ENCODE measurements at places on chromosomes 5 and 9. TPM values are rescaled to one million over a fixed set of nuclear protein-coding genes. Genes with fewer than 3 reads are reported as not detected.
A peak's percentile ranks its signal among the peaks of the same experiment; 100 is the strongest.

The NME5 gene
- not detected for total RNA-seq

The TOR1B gene
- total RNA-seq = 18.9 TPM

The SOHLH1 gene
- not detected for total RNA-seq

DNA sequence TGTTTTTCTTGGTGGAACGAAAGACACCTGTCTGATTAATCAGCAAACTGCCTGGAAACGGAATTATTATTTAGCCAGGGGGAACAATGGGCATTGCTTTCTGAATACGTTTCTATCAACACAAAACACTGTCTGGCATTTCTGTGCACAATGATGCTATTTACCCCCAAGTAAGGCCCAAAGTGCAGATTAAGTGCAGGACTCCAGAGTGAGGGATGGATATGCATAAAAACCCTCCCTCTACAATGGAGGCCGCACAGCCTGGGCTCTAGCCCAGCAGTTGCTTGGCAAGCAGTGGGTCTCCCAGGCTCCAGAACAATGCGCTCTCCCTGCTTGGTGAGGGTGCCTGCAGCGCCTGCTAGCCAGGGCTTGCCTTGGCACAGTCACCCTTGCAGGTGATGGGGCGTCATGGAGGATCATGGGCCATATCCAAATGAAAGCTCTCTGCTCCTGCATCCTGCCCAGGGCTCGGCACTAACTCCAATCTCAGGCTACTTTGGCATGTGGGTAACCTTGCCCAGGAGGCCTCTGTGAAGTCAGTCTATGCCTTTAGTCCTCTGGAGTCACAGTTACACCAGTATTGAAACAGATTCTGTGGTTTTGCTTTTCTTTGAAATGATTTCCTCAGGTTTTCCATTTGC is 11.5 kb upstream of the SPATA24 start:
- no peak overlapping the region for H3K27ac ChIP-seq
- no peak for DNase-seq
- no peaks in the 10 kb centered on the region for H3K4me1 ChIP-seq
- no peaks in the 10 kb centered on the region for H3K27me3 ChIP-seq
- H3K4me3 ChIP-seq = no peak overlapping the region

DNA sequence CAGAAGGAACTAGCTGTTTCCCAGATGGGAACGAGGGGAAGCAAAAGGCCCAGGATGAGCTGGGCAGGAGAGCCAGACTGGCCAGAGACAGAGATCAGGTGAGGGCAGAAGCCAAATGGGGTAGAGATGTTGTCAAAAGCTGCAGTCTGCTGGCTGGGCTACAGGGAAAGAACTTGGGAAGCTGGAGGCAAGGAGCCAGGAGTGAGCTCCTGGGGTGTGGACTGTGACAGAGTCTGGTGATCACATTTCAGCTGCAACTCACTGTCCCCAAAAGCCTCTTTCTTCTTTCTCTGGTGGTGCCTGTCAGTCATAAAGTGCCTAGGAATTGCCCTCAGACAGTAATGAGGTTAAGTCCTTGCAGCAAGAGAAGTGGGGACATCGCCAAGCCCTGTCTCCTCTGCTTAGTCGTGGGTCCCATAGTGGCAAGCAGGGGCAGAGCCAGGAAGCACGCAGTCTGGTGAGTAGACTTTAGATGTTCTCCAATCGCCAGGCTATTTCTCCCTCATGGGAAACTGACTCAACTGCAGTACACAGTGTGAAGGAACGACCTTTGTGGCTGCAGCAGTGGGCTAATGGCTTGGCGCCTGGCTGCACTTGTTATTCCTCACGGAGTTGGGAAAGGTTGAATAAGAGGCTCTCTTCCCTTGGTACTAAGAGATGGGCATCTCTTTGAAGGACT is 2.5 kb upstream of the FSD1L start:
- no peak overlapping the region for H3K27ac ChIP-seq
- H3K36me3 ChIP-seq = no peaks in the 10 kb centered on the region
- H3K4me1 ChIP-seq = peaks cover 9% of the 10 kb centered on the region
- H3K4me3 ChIP-seq = no peak overlapping the region
- H3K27me3 ChIP-seq = no peaks in the 10 kb centered on the region

The SLC34A3 gene
- not detected for total RNA-seq

- H3K4me3 ChIP-seq = no peak overlapping the region
- DNase-seq = no peak
- no peaks in the 10 kb centered on the region for H3K27me3 ChIP-seq
- no peak overlapping the region for H3K27ac ChIP-seq
These were observed 8.8 kb upstream of the ASB6 start for GRCh38 chr9:129650680-129651235.

DNA sequence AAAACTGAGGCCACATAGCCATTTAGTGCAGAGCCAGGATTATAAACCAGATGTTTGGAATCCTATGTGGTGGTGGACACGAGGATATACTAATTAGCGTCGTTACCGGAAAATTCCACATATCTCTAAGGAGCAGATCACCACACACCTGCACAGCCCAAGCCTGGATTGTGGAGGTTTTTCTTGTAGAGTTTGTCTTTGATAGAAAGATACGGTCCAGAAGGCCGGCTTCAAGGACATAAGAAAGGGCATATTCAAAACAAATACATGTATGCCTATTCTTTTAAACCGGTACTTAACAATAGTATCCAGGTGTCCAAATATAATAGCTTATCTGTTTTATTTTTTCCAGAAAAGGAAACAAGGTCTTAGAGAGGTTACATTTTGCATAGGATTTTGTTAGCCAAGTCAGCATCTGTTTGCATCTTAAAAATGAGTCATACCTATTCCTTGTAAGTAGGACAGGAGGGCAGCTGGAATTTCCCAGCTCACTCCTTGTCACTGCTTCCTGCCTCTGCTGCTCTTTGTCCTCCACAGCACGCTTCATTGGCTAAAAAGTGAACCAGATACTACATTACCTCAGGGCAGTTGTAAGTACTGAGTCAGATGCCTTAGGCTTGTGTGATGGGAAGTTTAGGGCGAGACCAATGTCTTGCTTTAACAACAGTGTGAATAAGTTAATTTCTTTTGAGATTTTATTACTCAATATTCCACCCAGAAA is 3.6 kb downstream of the TMC1 start:
- no peaks in the 10 kb centered on the region for H3K27me3 ChIP-seq
- peaks cover 6% of the 10 kb centered on the region for H3K4me1 ChIP-seq
- no peaks in the 10 kb centered on the region for H3K36me3 ChIP-seq
- DNase-seq = peak; percentile 1

DNA sequence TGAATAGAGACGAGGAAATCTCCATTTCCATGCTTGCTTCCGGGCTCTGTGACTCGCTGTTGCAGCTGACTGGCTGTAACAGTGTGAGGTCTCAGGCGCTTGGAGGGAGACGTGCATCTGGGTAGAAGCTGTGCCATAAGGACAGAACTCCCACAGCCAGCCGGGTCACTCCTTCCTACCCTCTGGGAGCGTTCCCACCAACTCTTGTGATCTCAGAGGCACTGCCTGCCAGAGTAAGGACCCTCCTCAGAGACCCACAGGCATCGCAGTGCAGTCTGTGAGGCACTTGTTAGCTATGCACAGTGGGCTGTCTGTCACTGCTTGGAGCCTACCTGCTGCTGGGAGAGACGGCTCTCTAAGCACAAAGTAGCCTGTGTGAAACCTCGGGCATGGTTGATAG is 203.4 kb upstream of the SEMA6A start:
- H3K27ac ChIP-seq = no peak overlapping the region
- no peaks in the 10 kb centered on the region for H3K4me1 ChIP-seq

DNA sequence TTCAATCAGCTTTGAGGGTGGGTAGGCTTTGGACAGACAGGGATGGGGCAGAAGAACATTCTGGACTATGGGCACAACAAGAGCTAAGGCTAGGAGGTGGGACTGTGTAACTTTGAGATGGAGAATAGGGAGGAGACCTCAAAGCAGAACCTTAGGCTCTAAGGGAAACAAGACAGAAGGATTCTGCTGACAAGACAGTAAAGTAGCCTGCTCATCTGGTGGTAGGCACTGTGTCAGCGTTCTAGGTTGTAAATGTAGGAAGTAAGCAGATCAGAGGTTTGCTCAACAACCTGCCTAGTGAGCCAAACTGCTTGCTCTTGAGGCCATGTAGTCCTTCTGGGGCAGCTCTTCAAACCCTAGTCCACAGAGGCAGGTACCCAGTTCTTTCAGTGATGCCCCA is 15.0 kb upstream of the IL12B start:
- no peaks in the 10 kb centered on the region for H3K27me3 ChIP-seq
- H3K4me1 ChIP-seq = peaks cover 44% of the 10 kb centered on the region
- H3K27ac ChIP-seq = no peak overlapping the region
- DNase-seq = no peak
- H3K4me3 ChIP-seq = no peak overlapping the region

DNA sequence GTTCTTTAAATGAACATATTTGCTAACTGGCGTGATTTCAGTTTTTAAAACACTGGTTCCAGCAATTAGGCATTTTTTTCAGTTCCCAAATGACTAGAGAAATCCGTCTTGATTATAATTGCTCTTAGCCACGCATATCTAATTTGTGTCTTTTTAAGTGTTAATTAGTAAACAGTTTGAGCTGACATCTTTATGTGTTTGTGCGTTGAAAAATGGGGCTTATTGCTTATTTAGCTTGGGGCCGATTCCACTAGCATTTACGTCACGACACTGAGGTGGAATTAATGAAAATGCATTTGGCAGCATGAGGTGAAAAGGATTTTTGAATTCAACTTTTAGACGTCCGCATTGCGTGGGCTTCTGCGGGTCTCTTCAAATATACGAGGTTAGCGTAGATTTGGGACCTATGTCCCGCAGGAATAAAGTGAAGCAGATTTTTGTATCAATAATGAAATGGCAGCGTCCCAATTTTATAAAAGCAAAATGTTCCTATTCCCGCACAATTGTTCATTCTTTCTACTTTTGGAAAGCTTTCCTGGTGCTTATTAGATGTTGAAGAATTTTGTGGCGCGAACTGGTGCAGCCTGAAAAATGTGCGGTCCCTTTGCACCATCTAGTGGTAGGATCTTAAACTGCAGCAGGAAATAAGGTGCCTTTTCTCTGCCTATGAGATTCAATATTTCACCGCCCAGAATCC is 122.7 kb upstream of the LMX1B start:
- H3K4me3 ChIP-seq = no peak overlapping the region
- H3K4me1 ChIP-seq = peaks cover 11% of the 10 kb centered on the region
- H3K27me3 ChIP-seq = peaks cover 5% of the 10 kb centered on the region
- peak; percentile 79 for DNase-seq
- H3K36me3 ChIP-seq = no peaks in the 10 kb centered on the region

DNA sequence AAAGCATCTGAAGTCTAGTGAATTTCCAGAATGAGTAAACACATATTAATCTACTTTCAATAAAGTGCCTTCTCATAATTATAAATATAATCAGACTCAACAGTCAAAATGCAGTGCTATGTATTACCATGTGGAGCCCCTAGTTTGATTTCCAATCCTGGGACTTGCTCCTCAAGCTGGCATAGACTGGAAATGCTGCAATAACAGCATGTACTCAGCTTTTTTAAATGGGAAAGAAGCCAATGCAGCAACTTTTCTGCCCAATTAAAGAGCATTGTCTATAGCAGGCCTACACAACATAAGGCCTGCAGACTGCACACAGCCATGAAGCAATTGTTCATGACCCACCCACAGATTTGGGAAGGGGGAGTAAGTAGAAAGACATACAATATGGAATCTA is 103.2 kb downstream of the NR2F1-AS1 start:
- H3K4me1 ChIP-seq = no peaks in the 10 kb centered on the region
- DNase-seq = no peak
- no peaks in the 10 kb centered on the region for H3K36me3 ChIP-seq
- no peak overlapping the region for H3K27ac ChIP-seq
- H3K4me3 ChIP-seq = no peak overlapping the region

DNA sequence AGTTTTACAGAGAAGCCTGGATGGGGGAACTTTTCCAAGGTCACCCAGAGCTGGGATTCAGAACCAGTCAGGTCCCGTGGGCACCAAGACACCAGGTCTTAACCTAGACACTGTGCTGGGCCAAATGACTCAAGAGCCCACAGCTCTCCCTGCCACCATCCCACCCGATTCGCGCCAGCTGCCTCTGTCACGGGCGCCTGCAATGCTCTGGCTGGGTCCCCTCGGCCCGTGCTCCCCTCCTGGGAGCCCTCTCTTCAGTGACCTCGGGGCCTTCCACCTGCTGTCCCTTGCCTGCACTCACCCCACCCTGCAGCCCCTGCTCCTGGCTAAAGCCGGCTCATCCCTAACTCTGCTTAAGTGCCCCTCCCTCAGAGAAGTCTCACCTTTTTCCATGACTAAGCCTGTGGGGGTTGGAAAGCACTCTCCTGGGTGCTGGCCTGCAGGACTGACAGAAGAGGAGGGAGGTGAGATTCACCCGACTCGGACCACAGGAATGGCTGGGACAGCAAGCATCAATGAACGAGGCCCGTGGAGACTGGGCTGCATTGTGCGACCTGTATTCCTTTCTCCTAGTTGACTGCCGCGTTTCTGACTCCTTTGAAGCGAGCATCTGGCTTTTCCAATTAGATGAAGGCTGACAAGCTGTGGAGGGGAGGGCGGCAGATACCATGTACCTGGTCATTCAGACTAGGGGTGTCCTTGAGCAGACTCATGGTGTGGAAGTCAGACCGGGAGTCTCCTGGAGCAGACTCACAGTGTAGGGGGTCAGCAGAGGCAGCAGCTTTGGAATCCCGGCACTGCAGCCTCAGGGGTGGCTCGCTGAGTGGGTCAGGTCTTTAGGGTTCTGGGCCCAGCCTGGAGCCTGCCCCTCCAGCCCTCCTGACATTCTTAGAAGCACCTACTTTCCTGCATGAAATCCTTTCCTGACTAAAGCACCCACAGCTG is 5.8 kb upstream of the IL4 start:
- DNase-seq = no peak
- no peaks in the 10 kb centered on the region for H3K27me3 ChIP-seq
- no peak overlapping the region for H3K4me3 ChIP-seq
- no peak overlapping the region for H3K27ac ChIP-seq
- peaks cover 6% of the 10 kb centered on the region for H3K4me1 ChIP-seq
- no peaks in the 10 kb centered on the region for H3K36me3 ChIP-seq

- H3K4me3 ChIP-seq = no peak overlapping the region
- H3K27ac ChIP-seq = no peak overlapping the region
- DNase-seq = no peak
- no peaks in the 10 kb centered on the region for H3K4me1 ChIP-seq
- H3K36me3 ChIP-seq = no peaks in the 10 kb centered on the region
These were observed 45.3 kb downstream of the LMX1B start for GRCh38 chr9:126658956-126659555.
